ENCODE measurements at places on chromosomes 16 and 17.

DNA sequence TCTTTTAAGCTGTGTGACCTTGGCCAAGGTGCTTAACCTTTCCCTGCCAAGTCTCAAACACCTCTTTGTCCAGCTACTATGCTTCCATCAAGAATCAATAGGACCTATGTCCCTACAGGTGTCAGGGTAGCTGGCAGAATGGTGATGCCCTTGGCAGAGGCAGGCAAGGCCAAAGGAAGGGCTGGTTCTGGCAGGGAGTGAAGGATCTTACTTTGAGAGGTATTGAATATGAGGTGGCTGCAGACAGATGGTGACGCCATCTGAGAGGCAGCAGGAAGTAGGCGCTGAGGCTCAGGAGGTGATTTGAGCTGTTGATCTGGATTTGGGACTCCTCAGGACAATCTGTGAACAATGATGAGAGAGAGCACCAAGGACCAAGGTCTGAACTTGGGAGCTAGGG lies 12.5 kb downstream of the ABCC3 start:
- no peak for DNase-seq

DNA sequence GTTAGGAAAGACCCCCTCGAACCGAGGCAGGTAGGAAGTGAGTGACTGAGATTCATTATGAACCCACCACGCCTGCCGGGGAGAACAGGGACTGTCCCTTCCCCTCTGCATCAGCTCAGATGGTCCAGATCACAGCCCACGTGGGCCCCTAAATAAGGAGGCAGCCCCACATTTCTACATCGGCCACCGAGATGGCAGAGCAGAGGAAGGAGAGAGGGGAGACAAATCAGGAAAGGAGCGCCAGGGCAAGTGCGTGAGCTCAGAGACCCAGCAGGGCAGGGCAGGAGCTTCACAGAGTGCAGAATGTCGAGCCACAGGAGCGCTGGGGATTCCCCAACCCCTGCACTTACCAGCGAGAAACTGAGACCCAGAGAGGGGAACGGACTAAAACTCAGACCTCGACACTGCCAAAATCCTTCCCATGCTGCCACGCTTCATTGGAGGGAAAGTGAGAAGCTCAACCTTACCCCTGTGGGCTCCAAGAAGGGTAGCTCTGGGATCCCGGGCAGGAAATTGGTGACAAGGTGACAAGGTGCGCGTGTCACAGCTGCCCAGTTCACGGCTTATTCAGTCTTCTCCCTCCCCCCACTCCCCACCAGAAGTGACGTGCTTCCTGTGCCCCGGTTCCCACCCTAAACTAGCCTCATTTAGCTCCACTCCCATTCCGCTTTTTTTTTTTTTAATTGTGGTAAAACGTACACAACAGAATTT lies at the start of gene ICAM2:
Gene ICAM2, minus strand, starts transcription at position 578 of the 711 bp plus-strand sequence. CDS start 13,942 bp downstream, outside the sequence.
- peak; percentile 94 for DNase-seq

DNA sequence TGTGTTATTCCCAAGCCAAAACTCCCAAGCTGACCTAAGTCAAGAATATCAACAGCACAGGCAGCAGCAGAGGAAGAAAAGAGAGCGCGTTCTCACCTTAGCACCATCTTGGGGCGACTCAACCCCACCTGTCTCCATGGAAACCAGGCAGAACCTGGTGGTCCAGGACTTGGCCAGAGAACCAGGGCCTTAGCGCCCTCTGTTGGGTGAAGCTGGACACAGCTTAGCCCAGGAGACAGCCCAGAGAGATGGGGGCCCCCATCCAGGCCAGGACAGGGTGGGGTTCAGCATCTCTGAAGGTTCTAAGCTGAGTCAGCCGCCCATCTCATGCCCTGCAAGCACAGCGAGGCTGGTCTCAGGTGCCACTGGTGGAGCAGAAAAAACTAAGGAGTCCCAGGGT lies 60.1 kb upstream of the TMEM132E start:
- peak; percentile 32 for DNase-seq

GRCh38 chr17:57957886-57958285 lies 2.7 kb upstream of the CUEDC1 start:
- no peak for DNase-seq

DNA sequence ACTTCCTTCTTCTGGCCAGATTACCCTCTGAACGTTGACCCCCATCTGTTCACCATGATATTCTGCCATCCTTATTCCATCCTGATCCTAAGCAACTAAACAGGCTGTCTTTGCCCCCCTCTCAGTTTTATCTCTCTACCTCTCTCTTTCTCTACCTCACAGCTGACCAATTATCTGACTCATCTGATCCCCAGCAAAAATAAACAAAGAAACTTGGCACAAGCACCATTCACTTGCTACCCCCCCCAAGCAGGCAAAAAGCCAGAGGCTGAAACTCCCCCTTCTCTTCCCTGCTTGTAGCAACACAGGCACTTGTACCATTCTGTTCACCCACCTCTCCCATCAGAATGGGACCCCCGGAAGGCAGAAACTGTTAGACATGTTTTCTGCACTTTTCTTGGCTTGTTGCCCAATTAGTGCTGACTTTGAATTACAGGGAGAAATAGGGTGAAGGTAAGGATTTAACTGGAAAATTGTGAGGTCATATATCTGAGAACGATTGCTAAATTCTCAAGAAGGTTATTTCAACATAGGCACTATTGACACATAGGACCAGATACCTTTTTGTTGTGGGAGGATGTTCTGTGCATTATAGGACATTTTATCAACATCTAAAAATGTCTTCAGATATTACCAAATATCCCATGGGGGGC lies 163.2 kb downstream of the TOX3 start:
- DNase-seq, result no peak

DNA sequence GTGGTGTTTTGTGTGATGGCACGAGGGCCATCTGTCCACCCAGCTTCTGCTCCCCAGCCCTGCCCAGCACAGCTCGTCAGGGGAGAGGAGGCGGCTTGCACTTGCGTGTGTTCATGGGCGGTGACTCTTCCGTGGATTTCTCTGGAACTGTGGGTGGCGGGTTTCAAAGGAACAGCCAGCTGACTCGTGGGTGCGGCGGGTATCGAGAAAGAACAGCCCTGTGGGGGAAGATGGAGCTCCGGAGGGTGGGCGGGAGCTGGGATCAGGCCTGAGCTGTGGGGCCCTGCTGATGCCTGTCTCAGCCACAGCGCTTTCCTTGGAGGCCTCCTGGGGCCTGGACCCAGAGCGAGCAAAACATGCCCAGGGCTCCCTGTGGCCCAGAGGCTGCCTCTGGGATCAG lies 13.2 kb downstream of the NAGPA start:
- DNase-seq, result no peak

DNA sequence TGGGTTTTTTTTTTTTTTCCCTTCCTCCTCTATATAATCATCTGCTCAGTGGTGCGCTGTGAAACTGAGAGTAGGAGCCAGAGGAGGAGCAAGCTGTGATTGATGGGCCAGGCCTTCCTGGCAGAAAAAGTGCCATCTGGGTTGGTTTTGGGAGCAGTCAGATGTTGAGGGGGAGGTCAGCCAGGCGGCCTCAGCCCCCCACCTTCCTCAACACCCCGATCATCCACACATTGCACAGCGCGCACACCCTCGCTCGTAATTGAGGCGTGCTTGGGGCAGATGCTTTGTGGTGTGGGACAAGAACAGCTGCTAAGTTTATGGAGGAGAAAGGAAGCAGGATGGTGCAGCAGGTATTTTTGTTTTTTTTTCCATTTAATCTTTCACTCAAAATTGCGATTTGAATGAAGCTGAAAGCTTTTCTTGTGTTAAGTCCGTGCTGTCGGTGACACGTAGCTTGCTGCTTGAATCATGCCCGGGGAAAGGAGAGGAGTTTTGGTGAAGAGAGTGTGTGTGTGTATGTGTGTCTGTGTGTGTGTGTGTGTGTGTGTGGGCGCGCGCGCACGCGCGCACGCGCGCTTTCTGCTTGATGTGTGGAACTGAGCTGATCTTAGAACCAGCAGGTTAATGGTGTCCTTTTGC lies 177.4 kb downstream of the RBFOX1 start:
- DNase-seq, result no peak

- no peak for DNase-seq
Observed at GRCh38 chr17:20954794-20955193, 88.0 kb downstream of the USP22 start.

DNA sequence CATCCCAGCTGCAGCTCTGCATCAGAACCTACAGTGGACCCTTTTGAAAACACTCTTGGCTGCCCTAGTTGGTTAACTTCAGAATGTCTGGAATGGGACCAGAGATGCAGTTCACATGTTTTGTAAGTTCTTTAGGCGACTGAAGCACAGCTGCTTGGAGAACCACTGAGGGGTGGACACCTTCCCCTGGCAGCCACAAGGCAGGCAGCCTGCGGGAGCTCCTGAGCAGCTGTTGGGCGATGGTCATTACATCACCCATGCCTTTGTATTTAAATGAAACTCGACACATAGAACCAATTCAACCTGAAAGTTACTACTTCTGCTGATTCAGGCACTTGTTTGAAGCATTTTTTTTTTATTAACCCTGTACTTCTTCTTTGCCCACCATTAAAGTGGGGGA lies 151.5 kb downstream of the LGALS9B start:
- no peak for DNase-seq

GRCh38 chr17:49932901-49933300 lies 36.1 kb upstream of the DLX4 start:
- DNase-seq, result no peak

DNA sequence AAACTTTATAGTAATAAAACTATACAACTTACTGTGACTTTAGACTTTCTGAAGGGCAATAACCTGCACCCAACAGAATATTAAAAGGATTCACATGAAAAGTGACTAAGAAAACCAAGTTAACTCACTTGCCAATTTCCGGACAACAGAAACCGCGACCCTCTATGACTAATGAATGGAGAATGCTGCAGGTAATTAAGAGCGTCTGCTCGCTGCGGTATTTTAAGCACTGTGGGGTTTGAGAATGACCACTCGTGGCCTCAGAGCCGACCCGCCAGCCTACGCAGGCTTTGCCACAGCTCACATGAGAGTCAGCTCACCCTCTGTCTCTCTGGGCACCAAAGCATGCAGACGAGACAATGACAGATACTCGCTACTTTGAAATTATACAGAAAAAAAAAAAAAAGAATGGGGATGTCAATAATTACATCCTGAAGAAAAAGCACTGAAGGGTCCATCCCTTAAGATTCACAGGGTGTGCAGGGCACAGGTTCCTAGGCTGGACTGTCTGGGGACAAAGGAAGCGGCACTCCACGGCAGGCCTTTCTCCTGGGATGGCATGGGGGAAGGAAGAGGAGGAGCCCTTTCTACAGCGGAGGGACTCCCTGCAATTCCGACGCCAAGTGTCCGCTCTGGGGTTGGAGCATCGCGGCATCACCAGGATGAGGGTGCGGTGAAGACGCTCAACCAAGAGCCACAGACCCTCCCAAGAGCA lies 35.0 kb downstream of the ZCCHC14 start:
- DNase-seq, result peak; percentile 80

DNA sequence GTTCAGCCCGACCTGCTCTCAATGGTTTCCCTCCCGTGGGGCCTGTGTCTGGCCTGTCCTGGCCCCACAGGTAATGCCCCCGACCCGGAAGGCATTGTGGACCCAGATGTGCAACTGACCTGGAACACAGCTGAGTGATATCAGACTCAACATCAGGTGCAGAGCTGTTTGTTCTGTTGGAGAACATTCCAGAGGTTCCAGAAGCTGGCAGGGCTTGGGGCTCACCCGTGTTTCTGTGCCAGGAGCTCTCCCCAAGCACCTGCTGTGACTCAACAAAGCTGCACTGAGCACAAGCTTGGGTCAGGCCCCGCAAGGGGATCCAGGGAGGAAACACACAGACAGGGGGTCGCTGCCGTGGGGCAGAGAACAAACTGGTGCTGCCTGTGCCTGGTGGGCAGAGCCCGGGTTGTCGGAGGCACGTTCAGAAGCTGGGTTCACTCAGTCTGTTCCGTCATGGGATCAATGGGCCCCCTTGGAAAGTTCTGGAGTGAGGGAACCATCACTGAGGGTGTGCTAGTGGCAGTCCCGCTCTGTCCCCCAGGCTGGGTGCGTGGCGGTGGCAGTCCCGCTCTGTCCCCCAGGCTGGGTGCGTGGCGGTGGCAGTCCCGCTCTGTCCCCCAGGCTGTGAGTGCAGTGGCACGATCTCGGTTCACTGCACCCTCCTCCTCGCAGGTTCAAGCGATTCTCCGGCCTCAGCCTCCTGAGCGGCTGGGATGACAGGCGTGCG lies 22.1 kb downstream of the HS3ST6 start:
- no peak for DNase-seq

- DNase-seq, result no peak
Observed at GRCh38 chr17:78107457-78107856, 21.1 kb downstream of the TMC6 start.

DNA sequence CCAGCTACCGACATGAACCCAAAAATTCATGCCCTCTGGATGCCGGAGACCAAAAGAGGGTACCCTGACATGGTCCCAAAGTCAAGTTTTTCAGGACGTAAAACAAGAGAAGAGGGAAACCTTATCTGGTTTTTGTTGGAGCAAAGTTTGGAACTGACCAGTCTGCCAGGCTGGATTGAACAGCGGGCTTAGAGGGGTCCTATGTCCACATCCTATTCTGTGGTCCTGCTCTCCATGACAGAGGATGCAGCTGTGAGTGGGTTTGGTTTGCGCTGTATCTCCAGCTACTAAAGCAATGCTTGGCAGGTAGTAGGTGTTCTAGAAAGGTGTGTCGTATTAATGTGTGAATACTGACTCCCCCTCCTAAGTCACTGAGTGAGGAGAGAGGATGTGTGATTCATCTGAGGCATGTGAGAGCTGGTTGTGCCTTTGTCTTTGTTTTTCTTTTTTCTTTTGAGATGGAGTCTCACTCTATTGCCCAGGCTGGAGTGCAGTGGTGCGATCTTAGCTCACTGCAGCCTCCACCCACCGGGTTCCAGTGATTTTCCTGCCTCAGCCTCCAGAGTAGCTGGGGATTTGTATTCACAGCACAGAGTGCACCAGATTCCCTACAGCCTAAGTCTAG lies 31.0 kb downstream of the PMM2 start:
- no peak for DNase-seq

DNA sequence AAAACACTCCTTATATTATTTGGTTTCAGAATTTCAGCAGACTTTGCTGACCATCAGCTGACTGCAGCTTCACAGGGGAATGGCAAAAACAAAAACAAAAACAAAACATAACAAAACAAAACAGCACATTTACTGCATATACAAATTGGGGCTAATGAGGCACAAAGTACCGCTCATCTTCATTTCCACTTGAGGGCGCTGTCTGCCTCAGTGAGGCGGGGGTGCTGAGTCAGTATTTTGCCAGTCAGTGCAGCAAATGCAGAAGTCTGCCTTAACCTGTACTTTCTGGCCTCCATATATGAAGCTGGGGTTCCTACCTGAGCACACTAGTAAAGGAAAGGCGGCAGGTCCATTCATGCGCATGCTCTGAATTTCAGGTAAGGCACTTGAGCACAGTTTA lies 13.5 kb upstream of the DYNLRB2 start:
- DNase-seq, result peak; percentile 88

- no peak for DNase-seq
Observed at GRCh38 chr16:35749253-35750141, 2290.1 kb downstream of the TP53TG3F start.

- DNase-seq, result no peak
Observed at GRCh38 chr17:50918071-50918932, 52.1 kb upstream of the TOB1 start.

GRCh38 chr16:85326794-85327181 lies 214.5 kb upstream of the CIBAR2 start:
- DNase-seq, result no peak

- DNase-seq, result no peak
Observed at GRCh38 chr16:24999856-25000461, 15.2 kb downstream of the ARHGAP17 start.

GRCh38 chr16:83992624-83993023 lies 24.6 kb downstream of the NECAB2 start:
- DNase-seq, result no peak

- no peak for DNase-seq
Observed at GRCh38 chr16:80996688-80997138, 10.0 kb downstream of the CMC2 start.
